ENCODE measurements at places on chromosomes 7 and 10.

DNA sequence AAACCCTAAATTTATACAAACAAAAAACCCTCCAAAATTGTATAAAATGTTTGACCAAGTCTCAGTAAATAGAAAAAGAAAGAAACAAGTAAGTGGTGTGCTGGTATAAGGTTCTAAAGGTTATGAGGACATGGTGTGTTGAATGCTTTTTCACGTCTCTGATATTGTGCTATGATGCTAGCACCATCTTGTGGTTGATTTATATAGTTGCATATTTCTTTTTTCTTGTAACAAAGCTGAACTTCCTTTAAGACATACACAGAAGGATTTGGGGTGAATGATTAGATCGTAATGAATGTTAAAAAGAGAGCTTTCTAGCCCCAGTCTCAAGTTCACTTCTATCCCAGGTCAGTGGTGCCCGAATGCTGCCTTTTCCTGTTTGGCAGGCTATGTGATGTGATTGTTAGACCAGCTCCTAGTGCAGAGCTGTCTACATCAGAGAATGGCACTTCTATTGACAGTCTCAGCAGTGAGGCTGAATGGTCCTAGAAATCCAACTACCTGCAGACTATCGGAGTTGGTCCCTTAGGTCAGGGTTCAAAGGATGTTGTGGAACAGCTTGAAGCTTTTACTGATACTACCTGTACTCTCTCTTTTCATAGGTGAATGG is 25.0 kb downstream of the VTI1A start:
- DNase-seq = no peak

- peak; percentile 28 for DNase-seq
Measured at GRCh38 chr7:99210265-99210970, 2.5 kb upstream of the KPNA7 start.

- no peak for DNase-seq
Measured at GRCh38 chr7:132441935-132442334, 134.3 kb downstream of the PLXNA4 start.

DNA sequence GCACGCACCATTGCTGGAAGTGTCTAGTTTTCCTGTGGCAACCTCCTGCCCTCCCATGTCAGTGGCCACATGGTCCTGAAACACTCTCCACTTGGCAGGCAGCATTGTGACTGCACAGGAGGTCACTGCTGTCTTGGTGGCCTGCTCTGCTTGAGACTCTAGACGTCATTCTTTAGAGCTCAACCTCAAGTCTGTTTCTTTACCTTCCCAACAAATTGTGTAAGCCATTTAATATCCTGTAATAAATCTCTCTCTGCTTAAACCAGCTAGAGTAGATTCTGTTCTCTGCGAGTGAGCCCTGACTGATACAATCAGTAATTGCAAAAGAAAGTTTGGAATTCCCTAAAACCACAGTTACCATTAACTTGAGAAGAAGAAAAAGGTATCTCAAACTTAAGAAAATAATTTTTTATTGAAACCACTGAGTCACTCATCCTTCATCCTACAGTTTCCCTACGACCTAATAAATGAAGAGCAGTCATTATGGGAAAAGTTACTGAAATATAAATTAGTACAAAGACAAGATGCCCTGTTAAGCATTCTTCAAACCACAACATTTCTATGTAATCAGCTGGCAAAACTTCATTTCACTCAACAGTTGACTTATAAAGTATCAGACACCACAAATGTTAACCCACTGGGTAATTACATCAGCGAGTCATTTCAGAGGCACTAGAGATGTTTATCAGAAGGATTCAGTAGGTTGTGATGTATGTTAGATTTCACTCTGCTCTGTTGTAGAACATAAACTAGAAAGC is 18.0 kb downstream of the SLC25A13 start:
- DNase-seq = peak; percentile 62

DNA sequence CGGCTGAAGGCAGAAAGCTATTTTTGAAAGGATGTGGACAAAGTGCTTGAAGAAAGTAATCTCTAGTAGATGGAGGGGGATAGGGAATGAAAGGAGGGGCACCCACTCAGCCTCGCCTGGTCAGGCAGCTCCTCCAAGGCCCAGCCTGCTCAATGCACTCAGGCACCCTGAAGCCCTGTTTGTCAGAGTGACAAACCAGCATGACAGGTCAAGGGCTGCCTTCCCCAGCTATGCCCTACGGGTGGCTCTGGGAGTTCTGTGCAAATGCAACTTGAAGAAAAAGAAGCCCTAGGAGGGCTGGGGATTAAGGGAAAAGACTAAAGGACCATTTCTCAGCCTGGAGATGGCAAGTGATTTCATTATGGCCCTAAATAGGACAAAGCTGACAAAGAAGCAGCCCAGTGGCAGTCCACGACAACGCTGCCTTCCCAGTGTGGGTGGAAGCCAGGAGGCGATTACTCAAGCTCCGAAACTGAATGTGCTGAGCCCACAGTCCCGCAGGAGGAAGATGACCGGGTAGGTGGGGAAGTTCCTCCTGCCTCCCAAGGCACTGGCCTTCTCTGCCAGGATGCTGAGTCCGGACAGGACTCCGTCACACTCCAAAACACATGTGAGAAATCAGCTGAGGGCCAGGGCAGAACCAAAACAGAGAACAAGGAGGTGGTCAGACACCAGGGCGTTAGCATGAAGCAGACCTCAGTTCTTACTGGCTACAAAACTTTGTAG is 16.3 kb downstream of the LIPA start:
- DNase-seq = no peak

Data from retinal pigment epithelial cell (primary cell).